ENCODE measurements at places on chromosomes 6 and 20. TPM values are rescaled to one million over a fixed set of nuclear protein-coding genes. Genes with fewer than 3 reads are reported as not detected.

The SULF2 gene
- 62.1 TPM for total RNA-seq

The ZNF831 gene
- total RNA-seq = 0.56 TPM

The GPLD1 gene
- 1.2 TPM for total RNA-seq

The RAMACL gene
- total RNA-seq = 4.9 TPM

The ACTL10 gene
- total RNA-seq = not detected

The RIPOR2 gene
- total RNA-seq = 1.1 TPM

The DPM1 gene
- 40.0 TPM for total RNA-seq

The CFAP206 gene
- 0.54 TPM for total RNA-seq
